Hematopoietic multipotent progenitor cell treated with erythropoietin and hydrocortisone succinate and interleukin-3 and kit ligand, for 15 days (in vitro differentiated cells): ENCODE measurements at places on chromosomes 5 and 9.

DNA sequence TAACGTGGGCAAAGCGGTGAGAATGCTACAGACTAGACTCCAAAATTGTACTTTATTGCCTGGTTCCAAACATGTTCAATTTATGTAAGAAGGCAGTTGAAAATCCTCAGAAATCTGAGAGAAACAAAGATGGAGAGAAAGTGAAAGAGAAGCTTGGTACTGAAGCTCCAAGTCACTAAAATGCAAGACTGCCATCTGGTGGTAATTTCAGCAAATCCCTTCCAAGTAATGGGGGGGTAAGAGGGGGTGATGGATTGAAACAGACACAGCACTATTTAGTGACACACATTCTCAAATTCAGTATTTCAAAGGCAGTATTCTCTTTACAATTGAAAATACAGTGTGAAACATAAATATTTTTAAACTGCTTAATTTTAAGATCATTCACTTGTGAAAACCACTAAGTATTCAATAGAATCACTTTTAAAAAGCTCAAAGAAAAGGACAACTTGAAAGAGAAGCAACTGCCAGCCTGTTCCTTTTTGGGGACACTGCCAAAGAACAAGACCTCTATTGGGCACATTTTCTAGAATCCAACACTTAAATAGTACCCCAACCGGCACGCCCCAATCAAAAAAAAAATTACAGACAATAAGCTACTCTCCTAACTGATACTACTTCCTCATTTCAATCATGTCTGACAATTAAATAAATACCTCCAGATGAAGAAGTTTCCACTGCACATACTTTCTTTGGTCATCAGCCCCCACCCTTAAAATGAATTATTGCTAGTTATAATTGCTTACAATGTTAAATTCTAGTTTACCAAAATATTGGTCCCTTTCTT lies 131.5 kb downstream of the AGTPBP1 start:
- peak; percentile 69 for DNase-seq

DNA sequence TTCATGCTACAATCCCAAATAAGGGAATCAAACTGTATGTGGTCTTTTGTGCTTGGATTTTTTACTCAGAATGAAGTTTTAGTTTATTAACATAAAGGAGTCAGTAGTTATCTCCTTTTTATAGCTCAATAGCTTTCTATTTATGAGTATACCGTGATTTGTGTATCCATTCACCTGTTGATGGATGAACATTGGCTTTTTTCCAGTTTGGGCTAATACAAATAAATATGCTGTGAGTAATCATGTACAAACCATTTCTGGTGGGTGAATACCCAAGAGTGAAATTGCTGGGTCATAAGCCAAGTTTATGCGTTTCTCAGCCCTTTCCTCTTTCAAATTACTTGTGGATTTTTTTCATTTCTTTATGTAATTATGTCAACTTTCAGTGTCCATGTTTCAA lies 395.3 kb downstream of the OSTF1 start:
- no peak for DNase-seq

DNA sequence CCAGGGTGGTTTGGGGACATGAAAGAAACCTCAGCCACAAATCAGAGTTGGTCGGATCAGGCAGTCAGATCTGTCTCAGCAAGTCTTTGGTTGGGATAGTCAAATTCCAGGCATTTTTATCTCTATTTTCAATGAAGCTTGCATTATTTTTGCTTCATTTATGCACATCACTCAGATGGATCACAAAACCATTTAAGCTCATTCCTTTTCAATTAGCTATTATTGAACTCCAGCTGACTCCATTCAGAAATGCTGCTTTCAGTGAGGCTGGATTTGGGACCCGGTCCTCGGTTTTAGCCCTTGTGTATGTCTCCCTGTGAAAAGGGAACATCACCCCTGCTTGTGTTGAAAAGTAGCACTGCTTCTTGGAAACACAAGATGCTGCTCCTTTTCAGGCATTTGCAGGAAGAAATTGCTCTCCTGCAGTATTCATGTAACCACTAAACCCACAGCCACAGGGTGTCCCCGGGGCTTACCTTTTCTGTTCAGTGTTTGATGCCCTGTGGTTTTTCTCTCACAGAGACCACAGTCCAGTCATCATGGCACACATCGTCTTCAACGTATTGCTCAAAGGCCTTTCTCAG lies 232.9 kb downstream of the NFIB start:
- DNase-seq = no peak

DNA sequence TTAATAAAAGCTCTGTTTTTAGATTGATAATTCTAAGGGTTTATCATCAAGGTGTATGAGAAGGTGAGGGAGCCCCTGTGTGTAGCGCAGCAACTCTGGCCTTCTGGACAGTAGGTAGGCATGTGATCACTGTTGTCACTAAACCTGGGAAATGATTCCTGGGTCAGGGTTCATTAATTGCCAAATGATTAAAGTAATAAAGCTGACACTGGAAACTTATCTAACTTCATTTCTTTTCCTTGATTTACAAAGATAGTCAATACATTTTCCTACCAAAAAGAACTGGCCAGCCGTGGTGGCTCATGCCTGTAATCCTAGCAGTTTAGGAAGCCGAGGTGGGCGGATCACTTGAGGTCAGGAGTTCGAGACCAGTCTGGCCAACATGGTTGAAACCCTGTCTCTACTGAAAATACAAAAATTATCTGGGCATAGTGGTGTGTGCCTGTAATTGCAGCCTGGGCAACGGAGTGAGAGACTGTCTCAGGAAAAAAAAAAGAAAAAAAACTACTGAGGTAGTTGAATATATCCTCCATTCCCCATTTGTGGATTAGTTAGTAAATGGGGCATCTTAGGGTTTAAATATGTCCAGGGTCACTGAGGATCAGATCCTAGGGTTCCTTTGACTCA lies 2.4 kb downstream of the EHMT1 start:
- DNase-seq = no peak

DNA sequence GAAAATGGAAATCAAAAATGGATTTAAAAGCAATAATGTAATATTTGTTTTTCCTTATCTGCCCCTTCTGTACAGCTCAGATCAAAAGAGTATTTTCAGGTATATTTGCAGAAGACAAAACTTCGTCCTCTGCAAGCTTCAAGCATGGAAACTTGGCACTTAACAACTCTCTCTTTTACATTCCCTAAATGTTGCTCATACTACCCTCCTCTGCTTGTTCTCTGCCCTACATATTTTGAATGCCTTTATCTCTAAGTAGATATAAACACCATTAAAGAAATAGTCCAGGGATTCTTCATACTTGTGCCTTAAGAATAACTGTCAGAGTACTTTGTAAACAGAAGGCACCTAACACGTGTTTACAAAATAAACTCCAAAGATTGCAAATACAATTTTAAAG lies 19.2 kb upstream of the SMC2 start:
- DNase-seq = no peak
